ENCODE measurements at places on chromosomes 6 and 20.

- no peak for DNase-seq
Measured at GRCh38 chr6:40356242-40356910, 230.8 kb downstream of the LRFN2 start.

- DNase-seq: no peak
Measured at GRCh38 chr6:151018046-151018445, 152.5 kb downstream of the MTHFD1L start.

DNA sequence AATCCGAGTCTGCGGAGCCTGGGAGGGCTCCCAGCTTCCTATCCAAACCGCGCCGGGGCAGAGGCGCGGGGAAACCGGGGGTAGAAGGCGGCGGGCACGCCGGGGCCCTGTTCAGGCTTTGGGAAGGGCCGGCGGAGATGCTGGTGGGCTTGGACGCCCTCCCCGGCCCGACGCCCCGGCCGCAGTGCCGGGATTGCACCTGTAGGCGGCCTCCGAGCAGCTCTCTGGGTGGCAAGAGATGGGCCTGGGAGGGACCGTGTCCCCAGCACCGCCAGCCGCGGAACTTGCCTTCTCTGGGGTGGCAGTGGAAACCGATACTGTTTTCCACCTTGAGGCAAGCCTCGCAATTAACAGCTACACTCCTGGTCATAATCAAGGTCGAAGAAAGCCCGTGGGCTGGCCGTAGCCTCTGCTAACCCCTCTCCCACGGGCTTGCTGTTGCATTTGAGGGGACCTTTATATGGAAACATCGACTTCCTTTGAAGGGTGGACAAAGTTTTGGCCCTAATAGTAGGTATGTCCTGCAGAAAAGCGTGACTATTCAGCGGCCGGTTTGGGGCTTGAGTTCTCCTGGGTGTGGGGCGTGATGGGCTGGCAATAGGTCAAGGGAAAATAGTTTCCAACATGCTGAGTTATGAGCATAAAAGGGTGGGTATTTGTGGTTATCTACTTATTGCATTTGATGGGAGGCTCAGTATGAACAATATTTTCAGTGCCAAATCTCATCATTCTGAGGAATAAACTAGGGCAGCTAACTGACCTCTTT, 1.1 kb upstream of the JAG1 start:
- DNase-seq: peak; percentile 83

GRCh38 chr6:45027126-45027525, 301.0 kb upstream of the RUNX2 start:
- DNase-seq: no peak

- no peak for DNase-seq
Measured at GRCh38 chr6:110190726-110191125, 10.5 kb downstream of the CDC40 start.

GRCh38 chr6:161463071-161463470, 189.2 kb upstream of the AGPAT4 start:
- DNase-seq: no peak

DNA sequence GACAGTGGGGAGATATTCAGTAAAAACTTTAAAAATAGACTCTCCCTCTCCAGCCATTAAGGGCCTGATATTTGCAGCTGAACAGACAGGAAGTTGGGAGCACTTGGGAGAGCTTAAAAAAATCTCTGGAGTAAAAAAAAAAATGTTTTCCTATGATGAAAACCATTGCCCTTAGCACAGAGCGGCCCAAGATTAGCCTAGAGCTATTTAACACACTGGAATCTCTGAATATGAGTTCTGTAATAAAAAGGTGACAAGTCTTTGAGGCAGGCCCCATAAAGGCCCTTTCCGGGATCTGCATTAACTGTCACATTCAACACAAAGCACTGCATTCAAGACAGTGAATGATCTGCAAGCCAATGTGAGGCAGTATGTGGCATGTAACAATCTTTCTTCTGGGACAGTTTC, 393.7 kb downstream of the ZFAND3 start:
- DNase-seq: no peak

- no peak for DNase-seq
Measured at GRCh38 chr20:36878941-36879340, 3.0 kb downstream of the TLDC2 start.

DNA sequence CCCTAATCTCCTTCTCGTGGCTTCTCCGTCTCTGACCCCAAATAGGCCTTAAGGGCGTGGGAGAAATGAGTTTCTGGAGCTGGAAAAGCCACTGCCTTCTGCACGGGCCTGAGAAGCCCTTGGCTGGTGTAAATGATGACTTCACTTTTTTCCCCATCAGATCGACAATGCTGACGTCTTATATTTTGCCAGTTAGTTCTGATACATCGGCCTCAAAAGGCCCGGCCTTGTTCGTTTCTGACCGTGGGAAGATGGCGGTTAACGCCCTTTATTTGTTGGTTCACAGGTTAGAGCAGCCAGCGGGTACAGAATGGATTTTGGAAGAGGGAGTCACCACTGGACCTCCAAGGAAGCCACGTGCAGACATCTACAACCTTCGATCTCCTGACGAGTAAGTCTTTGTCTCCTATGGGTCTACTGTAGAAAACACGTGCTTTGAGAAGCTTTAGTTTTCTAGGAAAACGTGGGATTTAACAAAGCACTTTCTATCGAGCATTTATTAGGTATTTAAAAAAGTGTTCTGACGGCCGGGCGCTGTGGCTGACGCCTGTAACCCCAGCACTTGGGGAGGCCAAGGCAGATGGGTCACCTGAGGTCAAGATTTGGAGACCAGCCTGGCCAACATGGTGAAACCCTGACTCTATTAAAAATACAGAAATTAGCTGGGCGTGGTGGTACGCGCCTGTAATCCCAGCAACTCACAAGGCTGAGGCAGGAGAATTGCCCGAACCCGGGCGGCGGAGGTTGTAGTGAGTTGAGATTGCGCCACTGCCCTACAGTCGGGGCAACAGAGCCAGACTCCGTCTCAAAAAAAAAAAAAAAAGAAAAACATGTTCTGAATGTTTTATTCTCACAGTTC, 1.2 kb upstream of the ZNFX1 start:
- no peak for DNase-seq

DNA sequence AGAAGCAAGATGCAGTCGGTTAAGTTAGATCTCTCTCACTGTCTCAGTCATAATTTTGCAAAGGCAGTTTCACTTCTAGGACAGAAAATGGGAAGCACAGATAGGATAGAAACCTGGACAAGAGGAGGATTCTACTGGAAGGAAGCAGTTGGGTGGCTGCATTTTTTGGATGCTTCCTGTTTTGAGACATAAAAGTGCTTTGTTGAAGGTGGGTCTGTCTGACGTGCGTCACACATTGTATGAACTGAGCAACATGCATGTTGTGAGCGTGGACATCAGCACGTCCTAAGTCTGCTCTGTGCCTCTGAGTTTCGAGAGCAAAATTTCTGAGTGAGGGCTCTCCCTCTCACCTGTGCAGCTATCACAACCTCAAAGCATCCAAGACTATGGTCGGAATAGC, 68.7 kb upstream of the SNX9 start:
- DNase-seq: no peak

DNA sequence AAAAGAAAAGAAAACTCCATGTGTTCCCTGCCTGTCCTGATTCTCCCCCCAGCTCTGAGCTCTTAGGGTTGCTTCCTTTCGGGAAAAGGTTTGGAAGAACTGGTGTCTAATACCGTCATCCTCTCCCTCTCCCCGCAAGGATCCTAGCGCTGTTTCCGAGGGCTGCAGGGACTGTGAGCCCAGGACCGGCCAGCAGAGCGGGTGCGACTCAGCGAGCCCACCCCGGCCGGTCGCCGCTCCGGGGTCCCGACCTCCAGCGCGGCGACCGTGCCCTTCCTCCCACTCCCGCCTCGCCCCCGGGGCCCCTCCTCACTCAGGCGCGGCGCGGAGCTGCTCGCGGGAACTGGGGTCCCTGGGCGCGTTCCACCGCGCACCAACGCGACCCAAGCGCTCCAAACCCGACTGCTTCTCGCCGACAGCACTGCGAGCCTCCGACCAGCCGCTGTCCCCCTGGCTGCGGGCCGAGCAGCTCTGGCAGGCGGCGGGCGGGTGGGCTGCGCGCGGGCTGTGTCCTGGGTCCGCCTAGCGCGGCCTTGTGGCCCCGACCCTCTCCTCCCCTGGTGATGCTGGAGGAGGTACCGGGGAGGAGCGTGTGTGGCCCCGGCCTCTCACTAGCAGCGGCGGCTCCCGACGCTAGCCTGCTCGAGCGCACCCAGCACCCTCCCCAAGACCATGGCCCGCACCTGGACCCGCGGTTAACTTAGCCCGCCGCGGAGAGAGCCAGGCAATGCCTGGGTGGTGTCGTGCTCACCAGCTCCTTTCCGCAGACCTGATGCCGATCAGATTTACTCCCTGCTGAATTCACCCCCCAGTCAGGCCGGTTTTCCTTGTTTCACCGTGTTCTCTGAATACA, at the start of gene PLA2G7:
Gene PLA2G7 (minus strand): TSS at position 509 of the 853 bp plus-strand sequence. CDS start 12,484 bp downstream, outside the sequence.
- DNase-seq: peak; percentile 1

DNA sequence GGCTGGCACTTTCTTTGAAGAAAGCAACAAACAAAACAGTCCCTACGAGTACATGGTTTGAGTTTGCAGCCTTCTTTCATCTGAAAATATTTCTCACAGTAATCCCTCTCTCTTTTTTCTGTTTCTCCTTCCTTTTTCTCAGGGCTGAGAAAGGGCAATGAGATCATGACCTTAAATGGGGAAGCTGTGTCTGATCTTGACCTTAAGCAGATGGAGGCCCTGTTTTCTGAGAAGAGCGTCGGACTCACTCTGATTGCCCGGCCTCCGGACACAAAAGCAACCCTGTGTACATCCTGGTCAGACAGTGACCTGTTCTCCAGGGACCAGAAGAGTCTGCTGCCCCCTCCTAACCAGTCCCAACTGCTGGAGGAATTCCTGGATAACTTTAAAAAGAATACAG, 80.7 kb upstream of the CLDN20 start:
- no peak for DNase-seq

- no peak for DNase-seq
Measured at GRCh38 chr6:42366999-42367352, 84.8 kb downstream of the TRERF1 start.

DNA sequence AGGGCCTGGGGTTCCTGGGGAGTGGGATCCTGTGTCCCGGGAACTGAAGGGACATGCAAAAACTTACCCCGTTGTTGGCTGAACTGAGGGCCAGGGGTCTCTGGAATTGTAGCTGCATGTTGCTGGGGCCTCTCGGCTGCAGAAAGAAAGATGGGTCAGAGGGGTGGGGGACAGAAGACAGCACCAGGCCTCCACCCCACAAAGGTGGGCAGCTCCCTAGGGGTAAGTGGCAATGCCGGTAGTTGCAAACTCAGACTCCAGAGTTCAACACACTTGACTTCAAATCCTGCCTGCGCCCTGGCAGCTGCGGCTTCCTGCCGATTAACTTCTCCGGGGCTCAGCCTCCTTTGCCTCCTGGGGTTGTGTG, 4.8 kb downstream of the ZBP1 start:
- DNase-seq: no peak

- DNase-seq: peak; percentile 61
Measured at GRCh38 chr20:36214684-36215256, 21.5 kb upstream of the AAR2 start.

DNA sequence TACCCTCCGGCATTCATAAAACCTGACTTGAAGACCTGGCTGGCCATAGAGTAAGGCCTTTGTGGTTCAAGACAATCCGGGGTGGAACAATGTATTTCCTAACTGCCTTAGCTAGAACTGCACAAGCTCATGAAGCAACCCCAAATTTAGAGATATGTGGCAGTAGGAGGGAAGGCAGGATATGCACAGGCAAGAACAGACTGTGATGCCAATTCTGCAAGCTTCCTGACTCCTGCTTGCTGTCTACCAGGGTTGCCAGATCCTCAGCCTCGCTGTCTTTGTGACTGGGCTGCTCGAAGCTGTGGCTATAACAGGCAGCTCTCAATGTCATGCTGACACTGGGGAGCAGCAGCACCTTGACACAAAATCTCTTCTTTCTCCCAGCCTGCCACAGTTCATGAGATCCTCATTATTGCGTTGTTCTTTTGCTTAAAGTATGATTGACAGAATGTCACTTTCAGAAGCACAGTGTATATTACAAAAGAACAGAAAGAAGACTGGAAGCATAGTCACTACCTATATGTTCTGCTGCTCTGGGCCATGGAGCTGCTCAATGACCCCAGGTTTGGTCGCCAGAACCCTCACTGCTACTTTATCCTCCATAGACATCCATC, 18.3 kb upstream of the SHLD1 start:
- DNase-seq: no peak

DNA sequence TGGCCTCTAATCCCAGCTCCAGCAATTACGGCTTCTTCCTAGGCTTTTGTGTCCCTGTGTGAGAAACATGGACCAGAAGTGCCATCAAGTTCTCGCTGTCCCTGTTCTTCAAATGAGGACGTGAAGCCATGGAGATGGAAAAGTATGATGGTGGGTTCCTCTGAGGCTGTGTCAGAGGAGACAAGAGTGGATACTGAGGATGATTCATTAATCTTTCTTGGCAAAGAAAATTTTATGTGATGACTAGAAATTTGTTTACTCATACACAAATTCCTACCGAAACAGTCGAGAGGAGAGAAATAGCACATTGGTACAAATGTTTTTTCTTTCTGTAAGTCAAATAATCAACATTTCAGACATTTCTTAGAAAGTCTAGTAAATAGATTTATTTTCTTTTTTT, 35.0 kb upstream of the PNRC1 start:
- no peak for DNase-seq

DNA sequence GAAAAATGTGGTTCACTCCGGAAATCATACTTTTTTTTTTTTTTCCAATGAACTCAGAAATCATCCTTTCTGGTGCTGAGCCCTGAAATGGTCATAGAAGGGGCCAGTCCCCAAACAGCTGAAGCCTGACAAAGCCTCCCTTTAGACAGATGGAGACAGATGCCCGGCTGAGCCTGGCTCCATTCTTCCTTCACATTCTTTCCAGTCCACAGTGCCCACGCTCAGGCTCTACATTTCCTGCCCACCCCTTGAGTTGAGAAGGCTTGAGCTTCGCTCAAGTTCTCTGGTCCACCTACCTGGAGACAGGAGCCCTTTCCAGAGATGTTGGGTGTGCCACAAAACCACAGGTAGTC, 41.2 kb downstream of the KCNK5 start:
- DNase-seq: no peak

DNA sequence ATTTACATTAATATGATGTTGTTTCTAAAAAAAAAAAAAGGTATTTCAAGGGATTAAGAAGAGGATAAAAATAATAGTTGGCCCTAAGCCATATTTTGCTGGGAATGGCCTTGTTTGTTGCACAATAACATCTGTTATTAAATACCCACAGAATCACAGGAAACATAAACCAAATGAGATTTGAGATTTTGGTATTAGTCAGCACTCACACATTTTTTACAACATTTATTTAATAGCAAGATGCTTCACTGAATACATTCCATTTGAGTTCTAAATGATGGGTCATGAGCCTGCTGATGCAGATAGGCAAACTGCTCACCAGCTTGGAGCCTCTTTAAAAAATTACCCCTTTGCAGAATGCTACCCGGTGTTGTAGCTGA, 92.9 kb upstream of the ENPP5 start:
- peak; percentile 26 for DNase-seq

DNA sequence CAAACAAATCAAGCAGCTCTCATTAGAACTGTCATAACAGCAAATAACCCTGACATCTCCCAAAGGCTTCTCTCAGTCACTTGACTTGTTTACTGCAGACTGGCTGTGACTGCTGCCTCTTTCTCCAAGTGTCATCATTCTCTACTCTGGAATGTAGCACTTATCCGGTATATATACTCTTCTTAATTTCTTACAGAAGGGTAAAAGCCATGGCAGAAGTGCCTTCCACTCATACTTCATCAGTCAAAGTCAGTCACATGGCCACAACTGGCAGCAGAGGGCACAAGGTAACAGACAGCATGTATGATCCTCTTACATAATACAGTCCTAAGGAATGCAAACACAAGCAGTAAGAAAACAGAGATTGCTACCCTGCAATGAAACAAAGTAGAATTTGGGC, 9.3 kb downstream of the NAPB start:
- DNase-seq: peak; percentile 12
